ENCODE measurements at places on chromosomes 6 and 20.

DNA sequence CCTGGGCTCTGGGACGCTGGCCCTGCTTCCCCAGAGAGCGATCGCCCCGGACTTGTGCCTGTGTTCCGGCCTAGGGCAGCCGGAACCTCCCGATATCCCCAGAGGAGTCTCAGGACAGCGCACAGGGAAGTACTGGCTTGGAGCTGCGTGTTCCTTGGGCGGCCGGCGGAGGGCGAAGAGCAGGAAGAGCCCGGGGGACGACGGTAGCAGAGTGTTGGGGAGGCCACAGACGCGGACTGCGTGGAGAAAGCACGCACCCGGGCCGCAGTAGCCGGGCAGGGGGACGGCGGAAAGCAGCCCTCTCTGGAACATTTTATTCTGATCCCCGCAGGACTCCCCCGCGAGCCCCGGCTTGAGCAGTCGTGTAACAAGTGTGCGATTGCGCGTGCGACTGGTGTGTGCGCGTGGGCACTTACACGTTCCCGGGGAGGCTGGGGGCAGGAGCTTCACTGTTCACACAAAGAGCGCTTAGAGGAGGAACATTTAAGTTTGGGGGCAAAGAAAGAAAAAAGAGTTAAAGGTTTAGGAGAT lies 36.1 kb downstream of the NCR2 start:
- DNase-seq: peak; percentile 64

- no peak for DNase-seq
Measured at GRCh38 chr20:61557621-61558020, 305.6 kb downstream of the CDH4 start.

GRCh38 chr20:47578543-47578942 lies 76.9 kb downstream of the NCOA3 start:
- peak; percentile 87 for DNase-seq

GRCh38 chr20:23407781-23408464 lies 13.4 kb downstream of the NAPB start:
- DNase-seq: no peak

- no peak for DNase-seq
Measured at GRCh38 chr6:115058414-115059211, 715.8 kb upstream of the HS3ST5 start.

All from lung microvascular endothelial cell (primary cell).